K562 (cell line): ENCODE measurements at places on chromosomes 6 and 20. TPM values are rescaled to one million over a fixed set of nuclear protein-coding genes. Genes with fewer than 3 reads are reported as not detected.
A peak's percentile ranks its signal among the peaks of the same experiment; 100 is the strongest.

- DNase-seq, result no peak
Observed at GRCh38 chr6:16334671-16335070, 96.3 kb downstream of the GMPR start.

GRCh38 chr6:21079468-21080048 lies 514.0 kb upstream of the SOX4 start:
- DNase-seq, result no peak

DNA sequence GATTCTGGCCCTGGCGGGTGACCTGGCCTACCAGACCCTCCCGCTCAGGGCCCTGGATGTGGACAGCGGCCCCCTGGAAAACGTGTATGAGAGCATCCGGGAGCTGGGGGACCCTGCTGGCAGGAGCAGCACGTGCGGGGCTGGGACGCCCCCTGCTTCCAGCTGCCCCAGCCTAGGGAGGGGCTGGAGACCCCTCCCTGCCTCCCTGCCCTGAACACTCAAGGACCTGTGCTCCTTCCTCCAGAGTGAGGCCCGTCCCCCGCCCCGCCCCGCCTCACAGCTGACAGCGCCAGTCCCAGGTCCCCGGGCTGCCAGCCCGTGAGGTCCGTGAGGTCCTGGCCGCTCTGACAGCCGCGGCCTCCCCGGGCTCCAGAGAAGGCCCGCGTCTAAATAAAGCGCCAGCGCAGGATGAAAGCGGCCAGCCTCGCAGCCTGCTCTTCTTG lies 868 bp upstream of the SLC2A4RG start:
- peak; percentile 67 for DNase-seq

GRCh38 chr6:31597006-31597405 lies 4.2 kb upstream of the NCR3 start:
- DNase-seq, result peak; percentile 72

- DNase-seq, result no peak
Observed at GRCh38 chr20:64074184-64074789, 5.0 kb downstream of the RGS19 start.

GRCh38 chr6:157513004-157513603 lies 132.1 kb downstream of the ZDHHC14 start:
- DNase-seq, result no peak

GRCh38 chr6:108589244-108589791 lies 28.6 kb downstream of the FOXO3 start:
- peak; percentile 34 for DNase-seq

GRCh38 chr6:55180258-55180657 lies 5.9 kb downstream of the HCRTR2 start:
- no peak for DNase-seq

- no peak for DNase-seq
Observed at GRCh38 chr20:44596876-44597275, 14.5 kb downstream of the PKIG start.

The THBS2 gene
- total RNA-seq, result 0.11 and 0.27 TPM in 2 replicates
